ENCODE measurements at places on chromosomes 1 and 21.

DNA sequence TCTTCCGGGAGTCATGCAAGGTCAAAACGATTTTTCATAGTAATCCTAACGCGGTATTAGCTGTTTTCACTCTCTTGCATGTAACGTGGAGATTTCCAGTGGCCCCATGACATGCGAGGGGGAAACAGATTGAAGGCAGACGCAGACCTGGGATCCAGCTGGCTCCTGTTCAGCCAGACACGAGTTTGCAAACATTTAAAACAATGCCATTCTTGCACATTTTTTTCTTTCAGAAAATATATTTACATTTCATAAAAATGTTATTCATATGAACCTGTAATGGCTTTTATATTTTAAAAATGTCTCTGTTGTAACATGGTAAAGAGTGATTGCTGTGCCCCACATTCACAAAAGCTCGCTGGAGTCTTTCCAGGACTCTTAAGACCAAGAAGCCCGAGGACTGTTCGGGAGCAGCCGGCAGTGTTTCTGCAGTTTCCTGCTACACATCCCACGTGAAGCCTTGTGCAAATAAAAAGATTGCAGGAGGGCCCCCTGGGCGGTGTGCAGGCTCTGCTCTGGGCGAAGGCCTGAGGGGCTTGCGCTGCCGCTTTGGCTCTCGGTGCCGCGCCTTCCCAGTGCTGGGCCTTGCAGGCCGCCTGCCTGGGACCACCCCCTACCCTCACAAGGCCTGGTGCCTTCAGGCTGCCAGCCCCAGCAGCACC is 184.9 kb downstream of the DYRK1A start:
- no peak for DNase-seq

DNA sequence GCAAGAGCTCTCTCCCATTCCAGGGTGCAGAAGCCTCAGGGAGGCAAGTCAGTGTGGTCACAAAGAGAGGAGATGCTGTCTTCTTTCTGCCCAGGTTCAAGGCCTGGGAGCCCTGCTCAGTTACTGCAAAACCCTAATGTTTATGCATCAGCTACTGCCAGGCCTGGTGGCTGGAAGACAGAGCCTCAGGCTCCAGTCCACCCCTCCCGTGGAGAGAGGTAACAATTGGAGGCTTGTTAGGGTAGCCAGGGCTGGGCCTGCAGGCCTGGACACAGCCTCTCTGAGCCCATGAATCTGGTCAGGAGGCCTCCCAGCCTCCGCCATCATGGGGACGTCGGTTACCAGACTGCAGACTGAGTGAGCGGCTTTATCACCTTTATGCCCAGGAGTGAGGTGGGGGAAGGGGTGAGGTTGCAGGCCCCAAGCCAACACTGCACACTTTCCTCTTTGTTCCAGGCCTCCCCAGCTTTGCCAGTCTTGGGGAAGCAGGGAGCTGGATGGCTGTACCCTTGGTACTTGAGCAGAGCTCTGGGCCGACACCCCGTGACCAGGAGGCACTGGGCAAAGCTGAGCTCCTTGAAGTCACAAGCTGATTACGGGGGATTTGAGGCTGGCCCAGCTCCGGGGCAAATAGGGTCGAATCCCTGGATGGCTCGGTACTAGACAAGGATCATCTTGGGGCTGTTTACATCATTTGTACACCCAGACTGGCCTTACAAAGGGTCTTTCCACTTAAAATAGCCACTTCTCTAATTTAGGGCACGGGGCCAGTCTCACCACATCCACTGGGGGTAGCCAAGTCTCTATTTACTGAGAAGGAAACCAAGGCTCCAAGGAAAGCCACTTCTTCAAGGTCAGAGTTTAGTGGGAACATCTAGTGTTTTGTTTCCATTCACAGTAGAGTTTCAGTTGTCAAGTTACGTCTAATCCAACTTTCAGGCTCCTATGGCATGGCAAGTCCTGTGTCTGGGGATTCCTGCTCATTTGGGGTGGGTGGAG is 5.2 kb downstream of the SLC2A1 start:
- DNase-seq: no peak

DNA sequence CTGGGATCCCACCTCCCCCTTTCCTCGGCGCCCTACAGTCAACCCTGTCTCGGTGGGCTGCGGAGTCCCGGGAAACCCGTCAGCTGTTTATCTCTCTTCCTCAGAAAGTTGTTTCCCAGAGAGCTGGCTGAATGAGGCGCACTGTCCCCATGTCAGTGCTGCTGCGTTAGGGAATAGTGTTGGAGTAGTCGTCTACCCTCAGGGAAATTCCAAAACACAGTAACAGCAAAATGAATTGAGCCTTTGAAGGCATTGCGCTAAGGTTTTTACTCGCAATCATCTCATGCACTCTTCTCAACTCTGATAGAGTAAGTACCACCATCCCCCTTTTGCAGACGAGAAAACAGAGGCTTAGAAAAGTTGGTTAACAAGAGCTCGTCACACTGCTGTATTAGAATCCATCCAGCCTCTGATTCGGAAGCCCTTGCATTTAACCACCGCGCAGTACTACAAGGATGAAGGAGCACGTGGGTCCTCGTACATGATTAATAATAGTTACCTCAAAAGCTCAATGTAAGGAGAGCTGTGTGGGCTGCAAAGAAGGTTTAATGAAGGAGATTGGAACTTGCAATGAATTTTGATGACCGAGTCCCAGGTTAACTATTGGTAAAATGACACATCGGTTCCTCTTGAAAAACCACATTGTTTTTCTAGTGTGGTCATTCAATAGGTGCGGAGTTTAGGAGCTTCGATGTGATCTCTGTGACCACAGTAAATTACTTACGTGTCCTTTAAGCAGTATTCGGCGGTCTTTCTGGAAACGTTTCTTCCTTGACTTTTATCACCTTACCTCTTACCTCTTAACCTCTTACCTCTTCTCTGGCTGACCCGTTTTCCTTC is 788 bp upstream of the EDEM3 start:
- no peak for DNase-seq

GRCh38 chr1:201089596-201089995 is 22.6 kb downstream of the CACNA1S start:
- DNase-seq: no peak

DNA sequence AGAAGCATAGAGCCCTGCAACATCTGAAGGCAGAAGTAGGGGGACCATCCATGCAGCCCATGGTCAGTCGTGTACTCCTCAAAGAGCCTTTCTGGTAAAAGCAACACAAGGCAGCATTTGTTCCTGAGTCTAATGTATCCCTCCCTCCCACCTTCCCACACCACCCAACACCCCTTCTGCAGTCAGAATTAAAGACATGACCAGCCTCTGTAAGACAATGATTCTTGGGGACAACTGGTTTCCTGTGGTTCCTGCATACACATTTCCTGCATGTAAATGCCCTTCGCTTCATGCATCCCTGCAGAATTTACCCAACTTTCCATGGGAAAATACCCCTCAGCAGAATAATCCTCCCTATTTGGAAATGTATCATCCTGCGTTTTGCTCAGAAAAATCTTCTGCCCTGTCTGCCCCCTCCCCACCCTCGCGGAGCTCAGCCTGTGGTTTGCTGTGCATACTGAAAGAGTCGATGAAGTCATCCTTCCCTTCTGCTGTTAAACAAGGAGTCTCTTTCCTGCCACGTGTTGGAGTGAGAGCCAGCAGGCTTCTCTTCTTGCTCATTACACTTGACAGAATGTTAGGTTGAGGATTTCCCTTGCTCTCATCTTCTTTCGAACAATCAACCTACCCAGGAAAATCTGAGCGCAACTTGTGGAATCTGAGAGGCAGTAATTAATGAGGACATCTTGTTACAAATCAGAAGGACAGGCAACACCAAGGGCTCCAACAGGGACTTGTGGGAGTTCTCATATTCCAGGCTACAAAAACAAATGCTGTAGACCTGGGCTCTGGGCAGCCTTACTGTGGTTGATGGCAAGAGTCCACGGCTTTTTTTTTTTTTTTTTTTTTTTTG is 4.7 kb downstream of the TNN start:
- peak; percentile 73 for DNase-seq

- DNase-seq: peak; percentile 28
These were observed 318.3 kb downstream of the MATN1 start for GRCh38 chr1:30405081-30405480.

DNA sequence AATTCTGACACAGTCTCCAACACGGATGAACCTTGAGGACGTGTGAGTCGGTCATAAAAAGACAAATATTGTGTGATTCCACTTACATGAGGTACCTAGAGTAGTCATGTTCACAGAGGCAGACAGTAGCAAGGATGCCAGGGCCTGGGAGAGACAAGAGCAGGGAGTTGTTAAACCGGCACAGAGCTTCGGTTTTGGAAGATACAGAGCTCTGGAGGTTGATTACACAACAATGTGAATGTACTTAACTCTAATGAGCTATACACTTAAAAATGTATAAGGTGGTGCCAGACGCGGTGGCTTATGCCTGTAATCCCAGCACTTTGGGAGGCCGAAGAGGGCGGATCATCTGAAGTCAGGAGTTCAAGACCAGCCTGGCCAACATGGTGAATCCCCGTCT is 37.8 kb upstream of the NEK2 start:
- DNase-seq: no peak

- no peak for DNase-seq
These were observed 577.2 kb upstream of the ZRANB2 start for GRCh38 chr1:71657891-71658679.

DNA sequence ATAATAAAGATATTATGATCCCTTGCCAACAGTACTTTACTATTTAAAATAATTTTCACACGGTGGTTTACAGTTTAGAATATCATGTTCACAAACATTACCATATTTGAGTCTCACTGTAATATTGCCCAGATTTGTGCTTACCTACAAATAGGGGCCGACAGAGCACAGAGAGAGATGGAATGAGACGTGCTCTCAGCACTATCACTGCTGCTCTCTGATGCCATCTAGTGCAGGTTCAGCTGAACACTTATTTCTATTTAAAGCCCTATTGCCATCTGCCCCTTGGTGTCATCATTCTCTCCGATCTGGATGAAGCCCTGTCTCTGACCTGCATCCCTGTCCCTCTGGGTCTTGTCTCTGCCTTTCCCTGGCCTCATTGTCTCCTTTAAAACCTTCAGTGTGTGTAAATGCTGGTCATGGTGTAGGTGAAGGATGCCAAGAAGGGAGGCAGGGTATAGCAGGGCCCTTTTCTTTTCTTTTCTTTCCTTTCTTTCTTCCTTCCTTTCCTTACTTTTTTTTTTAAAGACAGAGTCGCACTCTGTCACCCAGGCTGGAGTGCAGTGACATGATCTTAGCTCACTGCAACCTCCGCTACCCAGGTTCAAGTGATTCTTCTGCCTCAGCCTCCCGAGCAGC is 6.9 kb upstream of the GPATCH4 start:
- no peak for DNase-seq

GRCh38 chr1:183918589-183918988 is 113.7 kb downstream of the RGL1 start:
- no peak for DNase-seq

GRCh38 chr1:162145280-162145965 is 75.9 kb downstream of the NOS1AP start:
- no peak for DNase-seq

GRCh38 chr1:176609556-176610408 is 146.8 kb downstream of the PAPPA2 start:
- DNase-seq: no peak

- DNase-seq: no peak
These were observed 32.6 kb upstream of the LAMC1 start for GRCh38 chr1:182990413-182991144.

GRCh38 chr1:168230709-168231108 is 4.9 kb downstream of the SFT2D2 start:
- no peak for DNase-seq

GRCh38 chr1:172838680-172839313 is 179.9 kb downstream of the FASLG start:
- DNase-seq: no peak

DNA sequence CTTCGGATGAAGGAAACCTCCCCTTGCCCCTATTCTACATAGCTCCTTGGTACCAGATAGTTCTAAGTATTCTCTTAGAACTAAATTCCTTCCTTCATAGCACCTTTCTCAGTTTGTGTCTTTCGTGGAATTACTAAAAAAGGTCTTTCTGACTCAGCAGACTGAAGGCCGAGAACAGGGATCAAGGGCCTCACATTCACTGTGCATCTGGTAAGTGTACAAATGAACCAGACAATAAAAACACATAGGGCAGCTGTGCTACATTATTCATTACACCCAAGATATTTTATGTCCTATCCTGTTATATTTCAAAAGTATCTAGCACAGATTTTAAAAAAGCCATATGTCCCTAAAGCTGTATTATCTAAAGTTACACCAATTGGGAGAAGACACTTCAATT is 62.9 kb upstream of the HP1BP3 start:
- no peak for DNase-seq

DNA sequence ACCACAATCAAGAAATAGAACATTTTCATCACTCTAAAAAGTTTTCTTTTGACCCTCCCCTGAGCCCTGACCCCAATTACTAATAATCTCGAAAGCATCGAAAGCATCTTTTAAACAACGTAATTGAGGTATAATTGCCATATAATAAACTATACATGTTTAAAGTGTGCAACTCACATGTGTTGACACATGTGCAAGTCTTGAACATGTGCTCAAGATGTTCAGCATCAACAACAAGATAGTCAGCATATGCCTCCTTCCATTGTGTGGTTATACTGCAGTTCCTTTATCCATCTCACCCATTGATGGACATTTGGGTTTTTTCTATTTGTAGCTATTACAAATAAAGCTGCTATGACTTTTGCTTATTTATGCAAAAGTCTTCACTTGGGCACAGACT is 90.7 kb downstream of the RIPK4 start:
- DNase-seq: no peak

- DNase-seq: no peak
These were observed 3.2 kb downstream of the BTF3L4 start for GRCh38 chr1:52059321-52059720.

DNA sequence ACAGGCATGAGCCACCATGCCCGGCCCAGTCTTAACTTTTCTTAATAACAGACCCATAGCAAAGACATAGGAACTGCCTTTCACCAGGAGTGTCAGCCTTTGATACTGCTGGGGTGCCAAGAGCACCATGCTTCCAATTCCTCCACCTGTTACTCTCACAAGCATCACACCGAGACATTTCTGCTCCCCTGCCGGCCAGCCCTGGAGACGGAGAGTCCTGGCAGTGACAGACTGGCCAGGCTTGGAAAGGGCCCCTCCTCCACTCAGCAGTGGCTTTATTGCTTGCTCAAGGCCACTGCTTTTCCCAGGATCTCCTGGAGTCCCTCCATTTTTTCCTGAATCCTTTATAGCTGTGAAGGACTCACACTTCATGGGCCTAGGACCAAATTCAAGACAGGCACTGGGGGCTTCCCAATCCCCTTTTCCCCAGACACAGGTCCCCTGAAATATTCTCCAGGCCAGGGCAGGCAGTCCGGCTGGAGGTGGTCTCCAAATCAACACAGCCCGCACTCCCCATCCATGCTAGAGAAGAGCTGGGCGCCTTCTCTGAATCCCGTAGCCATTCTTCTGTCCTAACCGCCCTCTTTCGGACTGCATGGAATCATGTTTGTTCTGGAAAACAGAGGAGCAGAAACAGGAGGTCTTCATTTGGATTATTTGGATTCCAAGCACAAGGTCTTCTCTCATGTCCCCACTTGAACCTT is 25.5 kb upstream of the PTPRF start:
- no peak for DNase-seq

All from left forelimb (tissue), 1 donor.